ENCODE measurements at places on chromosomes 5 and 9.

DNA sequence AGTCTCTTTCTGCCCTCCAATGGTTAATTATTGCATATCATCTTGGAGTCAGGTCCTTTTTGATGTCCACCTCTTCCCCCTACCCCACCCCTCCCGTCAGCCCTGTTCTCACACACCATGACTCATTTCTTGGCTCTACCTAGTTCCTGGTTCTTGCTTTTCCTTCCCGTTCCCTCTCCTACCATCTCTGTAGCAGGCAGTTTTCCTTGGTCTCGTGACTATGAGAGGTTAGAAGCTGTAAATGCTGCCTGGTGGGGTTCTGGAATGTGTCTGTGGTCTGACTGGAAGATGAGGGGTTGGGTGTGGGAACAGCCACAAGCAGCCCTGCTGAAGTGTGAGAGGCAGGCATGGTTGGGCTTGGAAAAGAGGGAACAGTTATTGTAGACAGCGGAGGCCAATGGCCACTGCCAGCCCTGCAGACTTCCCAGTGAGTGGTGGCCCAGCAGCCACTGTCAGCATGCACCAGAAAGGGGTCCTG is 18.2 kb downstream of the SLC22A5 start:
- DNase-seq, result no peak

DNA sequence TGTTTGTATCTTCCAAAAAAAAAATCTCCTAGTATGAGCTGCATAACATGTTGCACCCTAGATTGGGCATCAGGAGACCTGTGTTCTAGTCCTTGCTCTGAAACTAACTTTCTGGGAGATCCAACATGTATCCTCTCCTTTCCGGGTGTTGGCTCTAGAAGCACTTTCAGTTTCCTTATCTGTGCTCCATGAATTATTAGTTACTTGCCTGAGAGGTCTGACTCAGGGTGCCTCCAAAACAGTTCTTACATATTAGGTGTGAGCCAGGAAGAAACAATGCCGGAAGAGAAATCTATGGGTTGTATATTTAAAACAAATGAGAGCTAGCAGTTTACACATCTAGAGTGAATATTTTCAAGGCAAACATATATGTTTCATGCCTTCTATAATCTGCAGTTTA is 36.7 kb upstream of the SLC36A2 start:
- no peak for DNase-seq

DNA sequence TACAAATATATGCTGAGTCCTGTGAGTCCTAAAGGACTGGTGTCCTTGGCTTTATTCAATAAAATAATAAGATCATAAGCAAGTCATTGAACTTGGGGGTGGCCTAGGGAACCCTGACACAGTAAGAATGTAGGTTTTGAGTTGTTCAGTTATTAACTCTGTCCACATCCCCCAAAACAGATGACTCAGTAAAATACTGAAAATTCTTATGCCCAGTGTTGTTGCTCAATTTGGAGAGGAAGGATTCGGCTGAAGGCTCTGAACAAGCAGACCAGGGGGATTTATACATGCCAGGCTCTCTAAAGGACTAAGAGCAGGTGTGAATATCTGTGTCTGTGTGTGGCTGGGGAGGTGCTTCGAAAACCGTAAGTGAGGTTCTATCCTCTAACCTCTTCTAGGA is 173.7 kb downstream of the RMI1 start:
- no peak for DNase-seq

- no peak for DNase-seq
Measured at GRCh38 chr9:125632321-125633115, 74.5 kb downstream of the MAPKAP1 start.

- no peak for DNase-seq
Measured at GRCh38 chr5:14741801-14742440, 77.4 kb downstream of the OTULIN start.

DNA sequence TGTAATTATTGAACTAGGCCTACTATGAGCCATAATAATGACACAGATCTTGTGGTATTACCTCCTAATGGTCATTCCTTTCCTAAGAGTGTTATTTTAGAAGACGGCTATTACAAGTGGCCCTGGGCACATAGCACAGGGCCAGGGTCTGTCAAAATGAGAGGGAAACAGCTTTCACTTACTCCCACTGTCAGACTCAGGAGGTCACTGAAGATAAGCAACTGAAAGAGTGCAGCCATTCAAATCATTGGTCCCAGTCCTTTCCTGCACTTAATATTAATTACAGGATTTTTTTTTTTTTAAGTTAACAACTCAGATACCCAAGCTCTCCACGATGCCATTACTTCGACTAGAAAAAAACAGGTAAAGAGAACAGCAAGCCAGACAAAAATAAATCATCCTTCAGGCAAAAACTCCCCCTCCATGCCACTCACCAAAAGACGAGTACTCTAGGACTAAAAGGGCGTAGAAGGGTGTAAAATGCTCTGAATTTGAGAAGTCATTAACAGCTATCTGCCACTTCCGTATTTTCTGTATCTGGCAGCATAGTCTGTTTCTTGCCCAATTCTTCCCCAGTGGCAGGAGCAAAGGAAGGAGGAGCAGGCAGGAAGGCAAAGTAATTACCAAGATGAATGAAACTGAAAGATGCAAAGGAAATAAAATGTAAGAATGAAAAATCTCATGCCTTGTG is 87.4 kb downstream of the ZNF608 start:
- DNase-seq, result no peak

GRCh38 chr5:137073189-137073588 is 425.9 kb downstream of the SPOCK1 start:
- no peak for DNase-seq

- DNase-seq, result no peak
Measured at GRCh38 chr9:6667633-6668280, 22.2 kb upstream of the GLDC start.

GRCh38 chr9:95085861-95086563 is 231.5 kb downstream of the FANCC start:
- DNase-seq, result no peak

GRCh38 chr5:127227881-127228280 is 62.7 kb upstream of the MEGF10 start:
- no peak for DNase-seq

- DNase-seq, result no peak
Measured at GRCh38 chr9:34380034-34380510, 3.4 kb upstream of the MYORG start.

- no peak for DNase-seq
Measured at GRCh38 chr9:109383356-109383755, 62.5 kb upstream of the EPB41L4B start.

GRCh38 chr9:136048560-136049411 is 46.3 kb downstream of the NACC2 start:
- DNase-seq, result no peak
